ENCODE measurements at places on chromosomes 4 and X.

DNA sequence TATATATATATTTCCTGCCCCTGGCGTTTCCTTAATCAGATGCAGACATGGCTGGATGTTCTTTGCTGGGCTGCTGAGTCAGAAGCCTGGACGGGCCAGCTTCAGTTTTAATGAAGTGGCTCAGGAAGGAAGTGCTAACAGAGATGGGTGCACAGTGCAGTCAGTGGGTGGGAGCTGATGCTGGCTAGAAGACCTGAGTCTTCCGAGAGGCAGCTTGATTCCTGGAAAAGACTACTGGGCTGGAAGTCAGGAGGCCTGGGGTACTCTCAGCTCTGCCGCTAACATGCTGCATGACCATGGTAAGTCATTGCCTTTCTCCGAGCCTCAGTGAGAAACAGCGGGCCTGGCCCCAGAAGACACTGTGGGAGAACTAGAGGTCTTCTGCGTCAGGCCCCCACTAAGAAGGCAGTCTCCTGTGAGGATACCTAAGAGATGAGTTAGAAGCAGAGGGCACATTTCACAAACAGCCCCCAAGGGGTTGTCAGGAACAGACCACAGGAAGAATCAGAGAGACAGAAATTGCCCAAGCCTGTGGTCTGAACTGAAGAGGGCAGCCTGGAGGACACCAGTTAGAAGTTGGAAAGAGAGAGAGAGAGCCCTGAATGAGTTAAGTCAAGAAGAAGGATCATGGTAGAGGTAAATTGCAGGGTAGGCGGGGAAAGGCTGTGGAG is 8.3 kb upstream of the CD40LG start:
- no peak for DNase-seq

GRCh38 chr4:188624370-188624769 is 485.1 kb downstream of the TRIML1 start:
- DNase-seq = no peak

- DNase-seq = no peak
Observed at GRCh38 chr4:83679254-83679653, 143.3 kb downstream of the GPAT3 start.

DNA sequence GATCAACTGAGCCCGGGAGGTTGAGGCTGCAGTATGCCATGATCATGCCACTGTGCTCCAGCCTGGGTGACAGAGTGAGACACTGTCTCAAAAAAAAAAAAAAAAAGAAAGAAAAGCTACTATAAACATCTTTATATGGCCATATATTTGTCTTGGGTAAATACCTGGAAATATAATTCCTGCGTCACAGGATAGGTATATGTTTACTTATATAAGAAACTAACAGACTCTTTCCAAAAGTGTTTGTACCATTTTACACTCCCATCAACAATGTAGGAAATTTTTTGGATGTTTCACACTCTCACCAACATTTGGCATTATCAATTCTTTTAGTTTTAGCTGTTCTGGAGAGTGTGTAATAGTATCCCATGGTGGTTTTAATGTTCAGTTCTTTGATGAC is 12.8 kb downstream of the P2RY4 start:
- DNase-seq = no peak

- DNase-seq = no peak
Observed at GRCh38 chr4:37748485-37748884, 62.3 kb upstream of the RELL1 start.

DNA sequence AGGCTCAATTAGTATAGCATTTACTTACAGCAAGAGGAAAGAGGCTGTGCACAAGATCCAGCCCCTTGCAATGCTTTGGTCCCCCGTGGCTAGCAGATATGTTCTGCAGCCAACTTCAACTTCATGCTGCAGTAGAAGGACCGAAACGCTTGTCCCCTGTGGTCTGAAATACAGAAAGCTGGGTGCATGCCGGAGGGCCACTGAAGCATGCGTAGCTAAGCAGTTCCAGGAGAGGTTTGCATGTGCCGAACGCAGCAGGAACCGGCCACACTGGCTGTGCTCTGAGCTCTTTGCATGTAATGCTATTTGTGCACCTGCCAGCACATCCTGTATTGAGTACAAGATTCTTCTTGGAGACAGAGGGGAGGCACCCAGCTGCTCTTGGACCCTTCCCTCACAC is 35.8 kb upstream of the SHISA3 start:
- no peak for DNase-seq

DNA sequence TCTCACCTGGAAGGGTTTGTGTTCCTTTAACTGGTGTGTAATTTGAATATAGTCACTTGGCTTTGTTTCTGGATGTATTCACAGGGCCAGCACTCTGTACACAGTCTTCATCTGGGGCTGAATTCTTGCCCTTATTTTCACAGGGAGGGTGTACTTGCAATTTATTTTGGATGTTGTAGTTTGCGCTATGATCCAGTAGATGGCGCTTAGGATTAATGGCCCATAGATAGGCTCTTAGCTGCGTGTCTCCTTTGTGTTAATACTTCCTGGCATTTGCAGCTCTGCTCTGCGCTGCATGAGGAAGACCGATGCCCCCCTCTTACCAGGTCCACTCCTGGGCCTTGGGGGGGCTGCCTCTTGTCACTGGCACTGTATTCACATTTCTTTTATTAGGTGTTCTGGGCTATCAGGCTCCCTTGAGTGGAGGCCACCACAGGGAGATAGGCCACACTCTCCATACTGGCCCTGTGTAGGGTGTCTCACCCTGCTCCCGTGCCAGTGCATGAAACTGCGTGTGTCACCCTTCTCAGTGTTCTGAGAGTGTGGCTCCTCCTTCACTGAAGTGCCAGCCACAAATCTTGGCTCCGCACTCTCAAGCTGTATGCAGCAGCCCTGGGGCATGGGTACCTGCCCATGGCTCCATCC is 562.2 kb downstream of the ZIC3 start:
- DNase-seq = no peak

DNA sequence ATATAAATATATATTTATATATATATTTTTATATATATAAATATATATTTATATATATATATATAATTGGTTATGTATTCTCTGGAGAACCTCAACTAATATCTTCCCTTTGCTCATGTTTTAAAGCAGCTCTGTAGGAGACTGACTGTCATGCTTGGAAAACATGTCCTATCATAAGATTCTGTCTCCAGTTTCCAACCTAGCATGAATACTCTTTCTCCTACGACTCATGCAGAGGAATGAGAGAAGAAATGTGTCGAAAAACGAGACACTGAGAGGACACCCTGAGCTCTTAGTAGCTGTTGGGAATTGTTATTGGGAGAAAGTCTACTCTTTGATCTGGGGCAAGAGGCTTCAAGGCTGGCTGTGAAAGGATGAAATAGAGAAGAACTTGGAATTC is 166.5 kb upstream of the SLIT2 start:
- no peak for DNase-seq

DNA sequence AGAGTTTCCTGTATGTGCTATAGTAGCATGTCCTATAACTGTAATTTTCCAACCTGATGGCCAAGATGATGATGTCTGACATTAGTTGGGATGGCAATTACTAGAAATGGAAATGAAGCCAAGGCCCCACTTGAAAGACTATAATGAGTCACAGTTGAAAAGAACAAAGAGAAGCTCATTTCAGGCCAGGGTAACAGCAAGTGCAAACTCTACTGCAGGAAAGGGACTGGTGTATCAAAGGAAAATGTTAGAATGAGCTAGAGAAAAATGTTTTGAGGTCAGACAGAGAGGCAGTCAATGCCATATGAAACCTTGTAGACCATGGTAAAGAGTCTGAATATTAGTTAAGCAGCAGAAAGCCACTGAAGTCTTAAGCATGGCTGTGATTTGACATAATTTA is 146.2 kb upstream of the SH3RF1 start:
- no peak for DNase-seq

GRCh38 chrX:15301924-15302323 is 13.5 kb downstream of the ASB11 start:
- DNase-seq = peak; percentile 52

- DNase-seq = no peak
Observed at GRCh38 chr4:114085611-114086345, 106.3 kb upstream of the ARSJ start.

GRCh38 chr4:138761638-138762220 is 253.9 kb upstream of the NOCT start:
- no peak for DNase-seq

DNA sequence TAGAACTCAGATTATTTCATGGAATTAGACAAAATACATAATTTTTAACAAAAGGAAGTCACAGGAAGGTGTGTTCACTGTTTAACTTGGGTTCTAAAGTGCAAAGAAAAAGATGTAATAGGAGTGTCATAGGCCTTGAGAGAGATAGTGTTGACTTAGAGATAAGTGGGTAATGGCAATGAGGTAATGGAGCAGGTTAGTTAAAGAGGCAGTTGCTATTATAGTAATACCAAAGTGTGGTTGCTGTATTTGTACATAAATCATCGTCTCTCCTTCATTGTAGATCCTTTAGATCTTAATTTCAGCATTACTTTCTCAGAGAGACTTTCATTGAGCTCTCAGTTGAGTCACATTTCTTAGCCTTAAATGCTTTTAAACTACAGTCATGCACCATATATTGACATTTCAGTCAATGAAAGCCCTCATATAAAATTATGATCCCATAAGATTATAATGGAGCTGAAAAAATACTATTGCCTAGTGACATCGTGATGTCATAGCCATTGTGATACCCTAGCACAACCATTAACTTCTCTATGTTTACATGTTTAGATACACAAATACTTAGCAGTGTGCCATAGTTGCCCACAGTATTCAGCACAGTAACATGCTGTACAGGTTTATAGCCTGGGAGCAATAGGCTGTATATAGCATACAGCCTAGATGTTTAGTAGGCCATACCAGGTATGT is 245.4 kb downstream of the ADGRL3 start:
- DNase-seq = no peak

- no peak for DNase-seq
Observed at GRCh38 chrX:11509786-11510185, 155.9 kb downstream of the ARHGAP6 start.

- DNase-seq = no peak
Observed at GRCh38 chrX:109847257-109848187, 114.5 kb upstream of the ACSL4 start.

All from stimulated activated effector memory CD8-positive, alpha-beta T cell treated with anti-CD3 and anti-CD28 coated beads, Interleukin-12 subunit alpha, Interleukin-12 subunit beta, amount 100 ng/mL, for 72 hours (primary cell).